ENCODE measurements at places on chromosomes 5 and 9. TPM values are rescaled to one million over a fixed set of nuclear protein-coding genes. Genes with fewer than 3 reads are reported as not detected.
A peak's percentile ranks its signal among the peaks of the same experiment; 100 is the strongest.

The HAVCR1 gene
- polyA plus RNA-seq: not detected

The ZNF454 gene
- polyA plus RNA-seq: 0.21 TPM

The ZDHHC11B gene
- polyA plus RNA-seq: 0.05 TPM

DNA sequence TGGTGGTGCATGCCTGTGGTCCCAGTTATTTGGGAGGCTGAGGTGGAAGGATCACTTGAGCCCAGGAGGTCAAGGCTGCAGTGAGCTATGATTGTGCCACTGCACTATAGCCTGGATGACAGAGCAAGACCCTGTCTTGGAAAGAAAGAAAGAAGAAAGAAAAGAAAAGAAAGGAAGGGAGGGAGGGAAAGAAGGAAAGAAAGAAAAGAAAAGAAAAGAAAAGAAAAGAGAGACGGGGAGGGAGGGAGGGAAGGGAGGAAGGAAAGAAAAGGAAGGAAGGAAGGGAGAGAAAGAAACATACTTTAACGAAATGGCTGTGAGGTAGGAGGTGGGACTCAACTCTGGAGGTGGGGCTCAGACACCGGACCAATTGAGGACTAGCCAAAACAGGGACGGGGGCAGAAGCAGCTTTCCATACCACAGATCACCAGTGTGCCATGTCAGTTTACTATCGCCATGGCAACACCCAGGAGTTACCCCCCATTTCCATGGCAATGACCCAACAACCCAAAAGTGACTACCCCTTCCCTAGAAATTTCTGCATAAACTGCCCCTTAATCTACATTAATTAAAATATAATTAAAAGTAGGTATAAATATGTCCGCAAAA lies 21.3 kb downstream of the PTGES start:
- no peak for DNase-seq

GRCh38 chr9:29332789-29333188 lies 1759.5 kb upstream of the C9orf72 start:
- no peak for DNase-seq

DNA sequence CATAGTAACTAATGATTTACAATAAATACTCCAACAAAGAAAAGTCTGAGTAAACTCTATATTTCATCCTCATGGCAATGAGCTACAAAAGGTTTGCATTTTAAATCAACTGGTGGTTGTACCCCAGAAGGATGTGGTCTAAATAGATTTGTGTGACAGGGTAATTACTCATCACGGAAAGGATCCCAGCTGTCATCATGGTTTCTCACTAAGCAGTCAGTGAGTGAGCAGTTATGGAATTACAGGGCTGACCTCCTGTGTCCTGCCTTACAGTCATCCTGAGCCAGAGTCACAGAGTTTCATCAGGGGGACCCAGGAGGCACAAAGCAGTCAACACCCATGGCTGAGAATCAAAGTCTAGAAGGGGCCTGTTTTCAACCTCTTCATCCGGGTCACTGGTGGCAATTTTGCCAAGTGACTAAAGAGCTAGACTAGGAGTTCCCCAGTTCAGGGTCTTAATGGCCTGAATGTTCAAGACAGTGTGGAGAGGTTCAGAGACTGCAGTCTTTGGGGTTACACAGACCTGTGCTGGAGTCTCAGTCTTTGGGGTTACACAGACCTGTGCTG lies 210.7 kb upstream of the SLC24A2 start:
- DNase-seq: peak; percentile 47

DNA sequence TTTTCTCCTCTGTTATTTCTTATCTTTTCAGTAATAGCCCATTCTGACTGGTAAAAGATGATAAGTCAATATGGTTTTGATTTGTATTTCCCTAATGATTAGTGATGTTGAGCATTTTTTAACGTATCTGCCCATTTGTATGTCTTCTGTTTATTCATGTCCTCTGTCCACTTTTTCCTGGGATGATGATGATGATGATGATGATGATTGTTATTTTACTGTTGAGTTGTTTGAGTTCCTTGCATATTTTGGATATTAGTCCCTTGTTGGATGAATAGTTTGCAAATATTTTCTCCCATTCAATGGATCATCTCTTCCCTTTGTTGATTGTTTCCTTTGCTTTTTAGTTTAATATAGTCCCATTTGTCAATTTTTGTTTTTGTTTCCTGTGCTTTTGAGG lies 27.0 kb downstream of the UTP15 start:
- DNase-seq: peak; percentile 38

DNA sequence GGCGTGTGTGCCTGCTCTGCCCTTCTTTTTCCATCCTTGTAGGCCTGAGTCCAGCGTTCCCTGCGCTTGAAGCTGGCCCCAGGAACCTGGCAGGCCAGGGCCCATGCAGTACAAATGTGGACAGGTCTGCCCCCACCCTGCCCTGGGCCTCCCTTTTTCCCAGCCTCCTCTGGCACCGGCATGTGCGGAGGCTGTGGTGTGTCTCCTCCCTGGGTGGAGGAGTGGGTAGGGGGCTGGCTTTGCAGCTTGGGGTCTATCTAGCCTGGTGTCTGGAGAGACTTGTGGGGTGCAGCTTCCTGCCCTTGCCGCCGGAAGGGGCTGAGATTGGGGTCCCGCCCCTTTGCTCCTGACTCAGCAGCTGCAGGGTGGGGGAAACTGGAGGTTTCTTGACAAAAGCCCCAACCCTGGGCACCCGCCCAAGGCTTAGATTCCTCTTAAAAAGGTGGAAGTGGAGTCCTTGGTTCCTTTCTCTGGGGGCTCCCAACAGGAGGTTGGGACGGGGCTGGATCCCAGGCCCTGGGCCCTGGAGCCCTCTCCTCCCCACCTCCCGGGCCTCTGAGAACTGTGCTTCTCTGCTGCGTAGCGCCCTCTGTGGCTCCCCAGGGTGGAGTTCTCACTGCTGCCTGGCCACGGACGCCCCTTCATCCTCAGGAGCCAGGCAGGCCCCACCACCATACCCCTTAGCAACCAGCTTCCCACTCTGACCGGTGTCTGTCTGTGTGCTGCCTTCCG lies 18.0 kb downstream of the RXRA start:
- DNase-seq: no peak

GRCh38 chr5:140041492-140042392 lies 1.4 kb downstream of the NRG2 start:
- no peak for DNase-seq

GRCh38 chr5:1210832-1211251 lies 9.4 kb downstream of the SLC6A19 start:
- no peak for DNase-seq

- DNase-seq: no peak
Measured at GRCh38 chr9:21104787-21105186, 27.0 kb upstream of the IFNB1 start.

GRCh38 chr5:157917491-157917890 lies 58.5 kb upstream of the CLINT1 start:
- DNase-seq: no peak

DNA sequence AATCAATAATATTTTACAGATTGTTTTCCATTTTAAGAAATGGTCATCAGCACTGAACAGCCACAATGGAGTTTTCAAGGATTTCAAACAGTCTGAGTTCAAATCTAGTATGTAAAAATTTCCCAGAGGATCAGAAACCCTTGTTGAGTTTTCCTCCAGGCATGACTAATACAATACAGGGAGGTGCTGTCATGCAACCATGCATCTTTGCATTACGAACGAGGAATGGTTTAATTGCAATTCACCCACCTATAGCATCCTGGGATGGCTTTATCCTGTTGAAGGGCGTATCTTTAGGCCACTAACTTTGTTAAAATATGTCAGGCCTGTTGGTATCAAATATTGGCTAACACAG lies 196.4 kb downstream of the EFNA5 start:
- no peak for DNase-seq

GRCh38 chr9:33133186-33133585 lies 34.0 kb downstream of the B4GALT1 start:
- no peak for DNase-seq

DNA sequence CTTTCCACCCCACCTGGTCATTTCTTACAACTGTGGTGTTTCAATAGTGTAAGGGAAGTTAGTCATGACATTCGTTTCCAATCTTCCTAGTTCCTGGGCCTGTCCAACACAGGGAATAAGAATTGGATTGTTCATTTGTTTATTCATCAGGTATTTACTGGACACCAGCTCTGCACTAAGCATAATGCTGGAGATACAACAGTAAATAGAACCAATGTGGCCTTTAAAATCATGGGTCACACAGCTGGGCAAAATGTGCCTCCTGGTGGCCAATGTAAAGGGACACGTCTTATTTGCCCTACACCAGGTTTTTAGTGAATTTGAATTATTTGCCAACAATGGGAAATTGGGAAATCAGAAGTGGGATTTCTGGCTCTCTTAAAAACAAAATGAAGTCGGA lies 10.4 kb downstream of the ABLIM3 start:
- DNase-seq: no peak

DNA sequence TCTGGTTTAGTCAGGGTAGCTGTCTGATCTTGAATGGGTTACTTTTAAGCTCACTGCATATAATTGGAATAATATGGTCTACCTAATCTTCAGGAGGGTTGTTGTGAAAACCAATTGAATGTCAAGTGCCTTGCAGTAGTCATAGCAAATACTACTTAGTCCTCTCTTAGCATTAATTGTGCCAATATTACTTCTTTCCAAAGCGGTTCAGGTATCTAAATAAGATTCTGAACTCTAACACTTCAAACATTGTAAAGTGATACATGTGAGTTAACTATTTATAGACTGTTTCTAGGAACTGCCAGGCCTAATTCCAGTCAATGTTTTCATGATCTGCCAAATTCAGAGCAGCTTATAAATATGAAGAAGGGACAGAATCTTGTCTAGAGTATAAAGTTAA lies 140.2 kb downstream of the SH3GL2 start:
- no peak for DNase-seq

- DNase-seq: no peak
Measured at GRCh38 chr5:151151793-151152192, 5.8 kb downstream of the ANXA6 start.

DNA sequence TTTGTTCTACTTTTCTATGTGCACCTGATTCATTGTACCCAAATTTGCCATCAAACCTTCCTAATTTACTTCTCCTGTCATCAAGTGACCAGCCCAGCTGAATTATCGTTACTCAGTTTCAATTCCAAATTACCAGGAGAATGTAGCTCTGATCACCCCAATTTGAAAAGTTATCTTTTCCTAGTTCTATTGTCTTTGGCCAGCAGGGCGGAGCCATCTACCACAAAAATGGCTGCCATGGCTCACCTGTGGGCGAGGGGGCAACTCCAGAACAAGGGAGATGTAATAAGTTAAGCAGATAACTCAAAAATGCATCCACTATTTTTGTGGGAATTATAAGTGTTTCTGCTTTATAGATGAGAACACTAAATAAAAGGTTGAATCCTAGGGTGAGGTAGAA lies 133.8 kb upstream of the MOCS2 start:
- no peak for DNase-seq

DNA sequence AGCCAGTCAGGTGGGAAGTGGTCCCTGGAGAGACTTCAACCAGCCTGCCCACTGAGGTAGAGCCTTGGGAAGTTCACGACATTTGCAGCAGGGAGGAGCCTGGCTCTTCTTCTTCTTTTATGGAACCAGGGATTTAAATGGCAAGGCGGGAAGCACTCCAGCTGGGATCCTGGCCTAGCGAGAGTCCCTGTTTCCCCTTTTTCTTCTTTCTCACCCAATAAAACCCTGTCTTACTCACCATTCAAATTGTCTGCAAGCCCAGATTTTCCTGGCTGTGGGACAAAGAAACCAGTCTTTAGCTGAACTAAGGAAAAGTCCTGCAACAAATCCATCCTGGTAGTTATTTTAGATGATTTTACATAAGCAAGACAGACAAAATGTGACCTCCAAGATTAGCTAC lies 503.7 kb downstream of the CDH10 start:
- no peak for DNase-seq

DNA sequence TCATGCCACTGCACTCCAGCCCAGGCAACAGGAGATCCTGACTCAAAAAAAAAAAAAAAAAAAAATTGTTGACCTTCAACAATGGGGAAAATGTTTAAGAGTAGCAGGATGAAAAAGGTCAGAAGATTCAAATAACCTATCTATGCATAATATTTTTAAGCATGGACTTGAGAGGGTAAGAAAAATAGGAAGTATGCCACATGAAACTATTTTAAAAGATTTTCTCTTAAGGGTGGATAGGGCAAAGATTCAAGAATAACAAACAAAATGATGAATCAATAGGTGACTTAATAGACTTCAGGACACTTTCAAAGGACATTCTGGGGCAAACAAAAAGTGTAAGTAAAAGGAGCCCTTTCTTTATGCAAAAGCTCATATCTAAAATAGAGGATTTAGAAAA lies 3.2 kb downstream of the TEX48 start:
- DNase-seq: no peak

DNA sequence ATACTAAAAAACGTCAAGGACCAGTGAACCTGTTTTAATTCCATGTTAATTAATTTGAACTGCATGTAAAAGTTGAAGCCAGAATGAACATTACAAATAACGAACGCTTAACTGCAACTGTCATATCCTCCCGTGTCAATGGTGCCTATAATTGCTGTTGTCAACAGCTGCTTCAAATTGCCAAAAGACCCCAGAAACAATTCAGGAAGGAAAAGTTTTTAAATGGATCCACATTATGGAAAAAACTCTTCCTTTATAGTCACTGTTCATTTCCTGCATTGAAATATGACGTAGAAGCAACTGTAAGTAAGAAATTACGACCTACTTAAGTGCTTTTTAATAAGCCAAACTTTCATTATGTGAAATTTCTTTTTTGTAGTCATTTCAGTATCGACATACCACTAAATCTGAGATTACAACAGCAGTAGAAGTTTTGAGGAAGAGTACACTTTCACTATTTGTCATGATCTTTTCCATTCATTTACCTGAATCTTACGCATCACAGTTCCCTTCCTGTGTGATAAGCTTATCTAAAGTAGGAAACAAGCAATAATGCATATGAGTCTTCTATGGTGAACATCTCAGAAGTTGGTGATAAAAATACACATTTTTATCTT lies 37.8 kb downstream of the MEF2C start:
- no peak for DNase-seq

DNA sequence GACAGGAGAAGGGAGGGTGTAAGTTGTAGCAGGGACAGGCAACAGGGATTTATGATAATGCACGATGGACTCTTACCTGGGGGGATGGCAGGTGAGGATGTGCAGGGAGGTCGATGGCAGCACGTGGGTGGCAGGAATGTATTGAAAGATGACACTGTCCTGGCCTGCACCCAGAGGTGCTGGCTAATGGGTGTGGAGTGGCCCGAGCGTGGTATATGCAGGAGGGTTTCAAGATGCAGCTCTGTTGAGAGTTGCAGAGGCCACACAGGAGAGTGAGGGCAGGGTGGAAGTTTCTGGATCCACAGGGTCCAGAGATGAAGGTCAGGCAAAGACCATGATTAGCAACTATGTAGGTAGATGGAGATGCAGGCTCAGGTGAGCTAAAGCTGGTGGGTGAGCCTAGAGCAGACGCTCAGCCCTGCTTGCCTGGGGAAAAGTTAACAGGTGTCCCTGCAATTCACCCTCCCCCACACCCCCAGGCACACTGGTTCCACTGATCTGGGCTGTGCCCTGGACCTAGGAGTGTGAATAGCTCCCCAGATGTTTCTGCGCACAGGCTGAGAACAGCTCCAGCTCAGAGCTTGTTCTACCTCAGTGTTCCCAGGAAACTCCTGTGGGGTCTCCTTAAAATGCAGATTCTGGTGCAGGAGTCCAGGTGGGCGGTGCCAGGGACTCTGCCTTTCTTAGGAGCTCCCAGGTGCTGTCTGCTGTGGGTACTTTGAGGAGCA lies 21.5 kb upstream of the S1PR3 start:
- no peak for DNase-seq
